ENCODE measurements at places on chromosomes 5 and 9.

DNA sequence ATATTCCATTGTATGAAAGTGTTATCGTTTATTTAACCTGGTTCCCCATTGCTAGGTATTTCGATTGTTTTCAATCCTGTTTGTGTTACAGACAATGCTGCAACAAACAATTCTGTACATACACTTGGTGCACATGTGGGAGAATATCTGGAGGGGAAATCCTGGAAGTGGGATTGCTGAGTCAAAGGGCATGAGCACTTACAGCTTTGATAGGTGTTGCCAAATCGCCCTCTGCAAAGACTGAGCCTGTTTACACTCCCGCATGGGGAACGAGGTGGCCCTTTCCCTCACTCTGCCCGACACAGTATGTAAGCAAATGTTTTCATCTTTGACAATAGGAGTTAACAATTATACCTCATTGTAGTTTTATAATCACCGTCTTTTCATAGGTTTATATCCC, 66.2 kb downstream of the PDE6A start:
- no peak for DNase-seq

DNA sequence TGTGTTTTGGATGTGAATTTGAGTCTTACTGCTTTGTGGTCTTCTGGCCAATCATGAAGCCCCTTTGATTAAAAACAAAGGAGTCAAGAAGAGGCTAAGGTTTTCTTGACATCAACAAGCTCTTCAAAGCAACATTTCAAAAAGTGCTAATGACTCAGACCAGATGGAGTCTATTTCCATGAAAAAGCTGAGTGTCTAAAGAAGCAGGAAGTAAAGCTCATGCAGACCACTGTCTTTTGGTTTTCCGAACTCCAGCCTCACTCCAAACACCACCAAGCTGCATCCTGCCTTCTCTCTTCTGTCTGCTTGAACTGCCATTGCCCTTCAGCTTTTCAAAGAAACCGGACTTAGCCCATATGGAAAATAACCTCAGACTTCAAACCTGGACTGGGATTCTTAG, 115.2 kb downstream of the PRDM6 start:
- DNase-seq = no peak

- no peak for DNase-seq
Observed at GRCh38 chr5:56596155-56596554, 219.2 kb upstream of the MAP3K1 start.

DNA sequence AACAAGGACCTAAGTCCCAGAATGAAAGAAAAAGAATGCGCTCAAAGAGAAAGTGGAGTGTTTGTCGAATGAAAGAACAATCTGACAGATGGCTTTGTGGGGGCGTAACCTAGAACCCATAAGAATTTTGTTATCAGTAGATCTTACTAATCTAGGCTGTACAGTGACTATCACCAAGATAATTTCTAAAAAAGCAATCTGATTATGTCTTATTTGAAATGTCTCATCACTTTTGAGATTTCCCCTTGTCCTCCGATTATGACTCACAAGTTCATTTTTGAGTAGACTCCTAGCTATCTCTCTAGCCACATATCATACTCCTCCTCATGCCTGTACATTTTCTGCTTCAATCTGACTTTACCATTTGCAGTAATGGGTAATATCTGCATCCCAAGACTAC, 135.6 kb upstream of the SMARCA2 start:
- no peak for DNase-seq

- DNase-seq = no peak
Observed at GRCh38 chr5:112344540-112344939, 74.5 kb downstream of the EPB41L4A start.

GRCh38 chr5:17234374-17234773, 16.9 kb downstream of the BASP1 start:
- no peak for DNase-seq

DNA sequence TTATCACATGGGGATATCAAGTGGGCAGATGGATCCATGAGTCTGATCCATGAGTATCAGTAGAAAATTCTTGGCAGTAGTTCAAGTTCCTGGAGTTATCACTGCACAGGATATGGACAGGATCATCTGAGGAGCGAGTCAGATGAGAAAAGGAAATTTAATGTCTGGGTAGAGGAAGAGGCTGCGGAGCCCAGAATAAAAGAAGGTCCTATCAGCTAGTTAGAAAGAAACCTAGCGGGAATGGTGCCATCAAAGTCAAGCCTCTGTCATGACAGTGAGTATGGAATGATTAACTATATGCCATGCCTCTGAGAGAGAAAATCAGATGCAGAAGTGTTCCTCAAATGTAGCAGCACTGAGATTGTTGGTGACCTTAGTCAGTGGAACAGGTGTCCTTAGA, 248.1 kb downstream of the PIK3R1 start:
- DNase-seq = no peak

DNA sequence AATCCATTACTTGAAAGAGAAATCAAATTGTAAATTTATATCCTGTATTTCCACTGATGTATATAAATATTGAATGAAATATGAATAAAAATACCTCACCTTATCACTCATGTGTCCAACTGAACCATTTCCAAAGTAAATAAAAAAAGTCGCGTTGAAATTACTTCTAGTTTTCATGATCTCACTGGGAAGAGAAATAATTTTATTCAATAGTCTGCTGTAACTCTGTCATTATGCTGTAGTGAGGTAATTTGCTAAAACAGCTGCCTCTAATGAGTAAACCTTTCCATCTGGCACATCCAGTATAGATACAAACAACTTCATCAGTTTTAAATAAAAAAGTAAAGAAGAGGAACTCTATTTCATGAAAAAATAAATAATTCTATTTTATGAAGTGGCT, 611.5 kb downstream of the ZNF608 start:
- DNase-seq = no peak

- no peak for DNase-seq
Observed at GRCh38 chr9:138077898-138078540, 200.4 kb downstream of the CACNA1B start.

DNA sequence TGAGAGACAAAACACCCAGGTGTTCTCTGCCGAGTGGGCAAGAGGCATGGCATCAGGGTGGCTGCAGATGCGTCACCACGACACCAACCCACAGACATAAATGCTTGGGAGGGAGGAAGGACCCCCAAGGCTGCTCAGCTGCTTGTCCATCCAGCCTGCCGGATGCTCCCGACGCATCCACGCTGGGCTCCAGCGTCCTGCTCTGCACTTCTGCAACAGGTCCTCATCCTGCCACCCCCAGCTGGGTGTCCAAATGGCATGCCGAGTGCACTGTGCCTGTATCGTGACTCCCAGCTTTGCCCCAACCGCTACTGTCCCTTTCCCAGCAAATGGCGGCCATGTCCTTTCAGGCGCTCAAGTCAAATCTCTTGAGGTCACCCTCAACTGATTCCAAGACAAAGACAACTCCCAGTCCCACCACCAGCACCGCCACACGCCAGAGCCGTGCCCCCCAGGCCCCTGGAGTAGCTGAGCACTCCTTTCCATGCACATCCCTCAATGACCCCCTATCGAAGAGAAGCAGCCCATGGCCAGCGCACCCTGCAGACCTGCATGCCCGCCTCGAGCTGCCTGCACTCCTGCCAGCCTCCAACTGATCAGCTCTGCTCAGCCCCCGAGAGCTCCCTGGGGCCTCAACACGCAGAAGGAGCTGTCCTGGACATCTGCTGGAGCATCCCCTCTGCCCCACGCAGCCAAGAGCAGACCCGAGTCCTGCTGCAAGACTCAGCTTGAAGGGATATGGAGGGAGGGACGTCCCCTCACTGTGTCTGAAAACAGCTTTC, 116.7 kb downstream of the ROR2 start:
- no peak for DNase-seq

GRCh38 chr5:74392711-74393351, 247.7 kb downstream of the ENC1 start:
- no peak for DNase-seq

GRCh38 chr9:8489835-8490234, 690.3 kb upstream of the DMAC1 start:
- DNase-seq = no peak

GRCh38 chr9:136219276-136219675, 14.3 kb upstream of the LHX3 start:
- no peak for DNase-seq

GRCh38 chr5:150434464-150434863, 15.1 kb downstream of the RPS14 start:
- DNase-seq = no peak

DNA sequence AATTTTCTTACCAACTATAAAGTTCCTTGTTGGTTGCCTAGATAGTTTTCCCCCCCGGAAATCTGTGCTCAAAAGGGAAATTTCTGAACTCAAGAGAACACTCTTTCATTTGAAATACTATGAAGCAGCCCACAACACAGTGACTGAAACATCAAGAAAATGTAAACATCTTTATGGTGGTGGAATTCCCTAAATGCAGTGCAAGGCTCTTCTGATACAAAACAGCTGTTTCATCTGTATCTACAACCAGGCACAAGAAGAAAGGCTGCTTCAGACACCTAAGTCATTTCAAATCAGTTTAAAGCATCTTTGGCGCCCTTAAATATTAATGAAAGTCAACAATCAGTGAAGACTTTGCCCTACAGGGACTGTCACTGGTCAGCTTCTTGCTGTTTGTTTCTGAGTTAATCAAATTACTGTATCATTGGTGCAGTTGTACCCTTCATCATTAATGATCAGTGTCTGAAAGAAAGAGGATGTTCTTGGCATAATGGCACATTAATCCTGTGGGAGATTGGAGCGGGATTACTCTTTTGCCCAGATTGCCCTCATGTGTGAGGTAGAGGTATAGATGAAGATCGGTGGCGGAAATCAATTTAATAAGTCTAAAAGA, 947.0 kb downstream of the NR2F1-AS1 start:
- no peak for DNase-seq

DNA sequence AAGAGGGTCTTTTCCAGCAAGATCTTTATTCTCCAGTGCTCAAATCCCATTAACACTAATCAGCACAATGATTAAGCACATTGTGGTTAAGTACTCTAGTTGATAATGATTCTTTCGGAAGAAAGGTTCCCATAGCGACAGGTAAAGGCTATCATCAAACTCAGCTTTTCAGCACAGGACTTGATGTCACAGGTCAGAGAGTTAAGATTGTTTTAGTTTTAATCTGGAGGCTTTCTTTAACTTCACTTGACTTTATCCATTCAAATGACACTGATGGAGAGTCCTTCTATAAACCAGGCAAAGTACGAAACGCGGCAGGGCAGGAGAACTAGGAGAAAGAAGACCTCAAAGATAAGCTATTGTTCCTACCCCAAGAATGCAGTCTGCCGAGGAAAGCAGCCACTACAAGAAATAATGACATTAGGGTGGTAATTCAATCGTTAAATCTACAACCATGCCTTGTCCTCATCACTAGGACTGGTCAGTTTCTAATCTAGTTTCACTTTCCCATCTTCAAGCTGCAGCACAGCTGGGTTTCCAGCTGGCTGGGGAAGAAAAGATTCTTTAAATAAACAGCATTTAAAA, 4.6 kb downstream of the NRG2 start:
- DNase-seq = no peak

DNA sequence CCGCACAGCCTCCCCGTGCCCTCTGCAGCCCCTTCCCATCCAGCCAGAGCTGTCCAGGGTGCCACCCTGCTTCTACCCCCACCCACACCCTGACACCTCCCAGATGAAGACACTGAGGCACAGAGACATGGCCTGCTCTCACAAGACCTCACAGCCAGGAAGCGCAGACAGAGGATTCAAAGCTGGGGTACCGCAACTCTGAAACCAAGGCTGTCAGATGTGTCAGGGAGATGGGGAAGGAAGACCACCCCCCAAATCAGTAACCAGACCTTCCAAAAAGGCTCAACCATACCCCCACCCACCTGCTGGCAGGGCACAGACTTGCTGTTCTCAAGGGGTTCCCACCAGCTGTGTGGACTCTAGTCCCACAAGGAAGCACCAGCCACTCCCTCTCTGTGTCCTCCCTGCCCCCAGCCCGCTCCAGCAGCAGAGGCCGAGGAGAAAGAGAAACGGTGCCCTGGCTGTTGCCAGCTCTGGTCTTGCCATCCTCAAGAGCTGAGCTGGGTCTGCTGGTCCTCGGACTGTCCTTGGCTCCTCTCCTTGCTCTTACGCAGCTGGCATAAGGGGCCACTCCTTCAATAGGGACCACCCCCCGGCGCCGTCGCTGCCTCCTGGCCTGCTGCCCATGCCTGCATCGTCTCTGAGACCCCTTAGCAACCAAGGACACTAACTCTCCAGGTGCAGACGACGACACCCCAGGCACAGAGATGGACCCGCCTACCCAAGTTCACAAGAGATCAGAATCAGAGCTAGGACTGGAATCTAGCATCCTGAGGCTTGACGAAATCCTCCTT, 699 bp downstream of the AKNA start:
- DNase-seq = no peak

- DNase-seq = no peak
Observed at GRCh38 chr5:166074582-166075481, 2216.6 kb upstream of the WWC1 start.

DNA sequence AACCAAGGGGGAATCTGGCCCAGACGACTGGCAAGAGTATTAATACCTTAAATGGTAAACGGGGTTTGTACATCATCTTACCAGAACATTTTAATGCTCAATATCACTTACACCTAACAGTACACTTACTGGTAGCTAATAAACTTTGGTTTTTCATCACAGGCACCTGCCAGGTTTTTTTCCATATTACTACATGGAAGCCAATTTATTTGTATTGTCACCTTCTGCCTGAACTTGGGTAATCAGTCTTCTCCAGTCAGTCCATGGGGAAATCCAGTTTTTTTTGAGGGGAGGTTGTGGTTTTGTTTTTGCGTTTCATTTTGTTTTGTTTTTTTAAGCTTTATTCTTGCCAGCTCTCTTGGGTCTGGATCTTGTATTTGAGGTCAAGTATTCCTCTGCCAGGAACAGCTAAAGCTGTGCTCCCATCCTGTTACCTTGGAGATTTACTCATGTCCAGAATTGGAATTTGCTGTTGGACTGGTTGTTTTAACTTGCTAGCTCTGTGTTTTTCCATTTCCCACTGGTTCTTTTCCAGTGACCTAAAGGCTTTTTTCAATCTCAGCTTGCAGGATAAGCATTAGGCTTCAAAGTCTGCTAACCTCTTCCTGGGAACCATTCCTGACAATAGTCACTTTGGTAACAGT, 11.1 kb upstream of the NADK2 start:
- no peak for DNase-seq

- no peak for DNase-seq
Observed at GRCh38 chr5:89168766-89169165, 285.8 kb upstream of the MEF2C start.

DNA sequence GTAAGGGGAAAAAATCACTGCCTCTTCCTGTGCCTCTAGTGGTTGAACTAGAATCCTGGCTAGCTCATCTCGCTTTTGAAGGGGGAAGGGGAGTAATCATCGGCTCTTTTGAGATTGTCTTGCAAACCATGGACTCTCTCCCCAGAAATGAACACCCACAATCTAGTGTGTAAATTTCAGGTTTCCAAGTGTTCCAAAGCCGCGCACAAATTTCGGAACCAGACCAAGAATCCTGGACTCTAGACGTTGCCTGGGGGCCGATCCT, 4.9 kb upstream of the FOXE1 start:
- no peak for DNase-seq

Data from NCI-H1930 (cell line).